ENCODE measurements at places on chromosomes 5 and 9.
A peak's percentile ranks its signal among the peaks of the same experiment; 100 is the strongest.

DNA sequence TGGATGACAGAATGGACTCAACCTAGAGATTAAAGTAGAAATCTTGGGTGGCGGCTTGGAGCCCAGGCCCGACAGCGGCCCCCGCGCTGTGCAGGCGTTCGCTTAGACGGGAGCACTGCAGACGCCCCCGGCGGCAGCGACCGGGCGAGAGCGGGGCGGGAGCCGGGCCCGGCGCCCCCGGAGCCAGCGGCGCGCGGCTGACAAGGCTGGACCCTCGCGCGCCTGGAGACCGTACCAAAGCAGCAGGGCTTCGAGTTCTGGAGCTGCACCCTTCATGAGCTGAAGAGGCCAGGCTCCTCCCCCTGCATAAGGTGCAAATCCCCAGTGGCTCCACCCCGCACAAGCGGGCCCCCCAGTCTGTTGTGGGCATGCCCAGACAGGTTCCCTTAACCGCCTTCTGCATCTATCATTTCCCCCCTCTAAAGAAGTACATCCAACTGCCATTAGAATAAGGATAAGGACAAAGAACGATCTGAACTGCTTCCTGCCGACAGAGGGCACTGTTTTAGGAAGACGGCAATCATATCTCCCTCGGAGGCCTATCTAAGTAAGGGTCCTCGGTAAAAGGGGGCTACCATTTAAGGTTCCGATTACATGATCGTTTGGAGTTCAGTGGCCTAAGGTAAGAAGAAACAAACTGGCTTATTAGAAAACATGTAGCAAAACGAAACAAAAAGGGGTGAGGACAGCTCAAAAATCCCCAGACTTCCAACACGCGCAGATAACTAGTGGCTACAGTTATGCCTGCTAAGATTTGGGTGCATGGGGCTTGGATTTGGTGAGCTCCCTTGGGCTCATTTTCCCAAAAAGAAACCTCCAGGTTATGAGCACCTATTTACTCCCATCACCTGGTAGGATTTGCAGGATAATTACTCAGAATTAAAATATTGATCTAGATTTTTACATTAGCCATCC, 66.3 kb downstream of the RGMB start:
- no peak for DNase-seq

- DNase-seq, result no peak
Measured at GRCh38 chr5:11655681-11656080, 248.6 kb downstream of the CTNND2 start.

DNA sequence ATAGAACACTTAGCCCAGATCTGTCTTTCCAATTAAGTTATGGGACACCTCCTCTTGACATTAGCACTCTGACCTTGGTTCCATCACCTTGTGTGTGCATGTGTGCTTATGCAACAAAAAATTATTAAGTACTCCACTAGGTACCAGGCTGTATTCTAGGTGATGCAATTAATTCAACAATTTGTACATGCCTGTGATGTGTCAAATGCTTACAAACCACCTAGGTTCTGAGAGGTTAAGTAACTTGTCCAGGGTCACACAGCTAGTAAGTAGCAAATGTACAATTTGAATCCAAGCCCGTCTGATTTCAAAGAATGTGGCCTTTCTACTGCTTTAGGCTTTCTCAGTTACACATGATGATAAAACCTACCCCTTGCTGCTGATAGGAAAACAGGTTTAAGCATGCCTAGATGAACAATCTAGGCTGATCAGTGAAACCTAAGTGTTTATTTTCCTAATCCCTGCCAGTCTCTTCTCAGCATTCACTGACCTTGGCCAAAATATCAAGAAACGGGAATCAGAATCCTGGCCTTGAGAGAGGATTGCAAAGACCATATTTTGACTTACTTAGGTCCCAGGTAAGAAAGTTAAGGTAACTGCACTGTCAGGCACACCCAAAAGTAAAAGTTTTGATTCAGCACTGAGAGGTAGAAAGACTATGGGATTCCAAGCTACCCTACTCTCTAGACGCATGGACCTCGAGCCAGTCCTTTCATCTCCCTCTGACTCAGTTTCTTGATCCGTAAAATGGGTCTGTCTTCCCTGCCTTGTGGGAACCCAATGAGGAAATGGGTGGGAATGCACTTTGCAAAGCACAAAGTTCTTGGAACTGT, 1.0 kb downstream of the TBC1D2 start:
- no peak for DNase-seq

DNA sequence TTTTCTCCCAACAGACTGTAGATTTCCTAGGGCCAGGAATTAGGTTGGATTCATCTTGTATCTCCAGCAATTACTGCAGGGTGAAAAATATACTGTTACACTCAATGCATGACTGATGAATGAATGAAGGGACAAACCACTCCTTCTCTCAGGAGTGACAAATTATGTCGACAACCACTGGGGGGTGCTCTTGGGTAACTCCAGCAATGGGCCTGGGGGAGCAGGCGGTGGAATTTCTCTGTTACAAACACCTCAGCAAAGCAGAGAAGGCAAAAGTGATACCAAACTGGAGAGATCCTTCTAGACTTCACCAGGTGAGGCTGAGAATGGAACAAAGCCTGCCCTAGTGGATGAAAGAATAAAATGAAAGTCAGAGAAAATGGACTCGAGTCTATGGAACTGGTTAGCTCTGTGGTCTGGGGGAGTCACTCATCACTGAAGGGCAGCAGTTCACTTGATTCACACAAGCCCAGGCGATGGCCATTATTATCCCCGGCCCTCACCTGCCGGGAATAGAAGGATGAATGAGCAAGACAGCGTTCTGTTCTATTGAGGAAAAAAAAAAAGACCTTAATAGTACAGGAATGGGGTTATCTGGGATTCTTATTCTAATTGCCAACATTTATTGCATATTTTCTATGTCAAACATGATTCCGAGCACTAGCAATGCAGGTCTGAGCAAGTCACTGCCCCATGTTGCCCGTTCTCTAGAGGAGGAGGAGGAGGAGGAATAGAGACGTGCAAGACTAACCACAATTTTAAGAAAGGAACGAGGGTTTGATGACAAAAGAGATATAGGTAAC, 341.1 kb downstream of the ASTN2 start:
- DNase-seq, result peak; percentile 19

DNA sequence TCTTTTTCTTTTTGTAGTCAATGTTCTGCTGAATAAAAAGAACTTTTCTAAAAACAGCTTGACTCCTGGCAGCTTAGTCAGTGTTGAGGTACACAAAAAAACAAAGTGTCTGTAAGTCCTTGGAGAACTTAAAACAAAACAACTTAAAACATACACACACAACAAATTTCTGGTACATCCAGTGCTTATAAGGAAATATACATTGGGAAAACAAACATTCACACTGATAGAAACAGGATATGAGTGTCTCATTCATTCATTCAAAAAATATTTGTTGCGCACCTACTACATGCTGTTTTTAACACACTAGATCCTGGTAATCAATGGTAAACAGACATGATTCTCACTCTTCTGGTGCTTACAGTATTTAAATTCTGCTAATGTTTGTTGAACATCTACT, 27.4 kb upstream of the MEGF9 start:
- DNase-seq, result no peak

GRCh38 chr5:171080186-171080938, 218.5 kb downstream of the RANBP17 start:
- no peak for DNase-seq

DNA sequence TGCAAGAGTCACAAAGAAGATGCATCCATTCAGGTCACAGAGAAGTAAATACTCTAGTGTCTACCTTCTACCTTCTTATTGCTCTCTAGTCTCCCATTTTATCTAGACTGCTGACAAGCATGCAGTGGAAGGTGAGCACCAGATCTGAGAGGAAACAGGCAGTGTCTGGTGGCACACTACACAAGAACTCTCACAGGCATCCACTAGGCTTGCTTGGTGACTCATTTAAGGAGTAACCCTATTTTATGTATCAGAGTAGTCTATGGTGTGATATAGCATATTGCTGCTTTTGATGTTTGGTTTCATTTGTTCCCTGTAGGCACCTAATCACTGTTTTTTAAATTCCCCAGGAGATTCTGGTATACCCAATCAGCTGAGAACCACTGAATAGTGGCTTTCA, 1.6 kb upstream of the THBS4 start:
- DNase-seq, result no peak

DNA sequence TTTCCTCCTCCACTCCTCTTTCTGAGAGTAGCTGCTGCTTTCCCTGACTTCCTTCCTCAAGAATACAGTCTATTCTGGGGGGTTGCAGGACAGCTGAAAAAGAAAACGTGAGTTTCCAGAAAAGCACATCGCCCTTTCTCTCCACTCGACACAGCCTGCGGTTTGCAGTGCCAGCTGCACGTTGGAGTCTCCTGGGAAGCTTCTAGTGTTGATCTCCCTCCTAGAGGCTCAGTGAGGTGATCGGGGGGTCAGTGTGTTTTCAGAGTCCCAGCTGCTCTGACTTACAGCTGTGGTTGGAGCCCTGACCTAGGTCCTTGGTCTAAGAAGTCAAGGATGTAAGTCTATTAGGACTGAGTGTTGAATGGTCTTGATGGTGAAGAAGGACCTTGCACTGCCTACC, 25.0 kb upstream of the SUSD3 start:
- DNase-seq, result no peak
